Glutamatergic neuron (in vitro differentiated cells): ENCODE measurements at places on chromosomes 4 and X.

- DNase-seq: no peak
Measured at GRCh38 chrX:87805829-87806490, 288.4 kb downstream of the KLHL4 start.

GRCh38 chrX:132612821-132613564 lies 124.2 kb upstream of the MBNL3 start:
- peak; percentile 55 for DNase-seq

GRCh38 chr4:79431839-79432238 lies 23.8 kb upstream of the GK2 start:
- DNase-seq: no peak

- DNase-seq: no peak
Measured at GRCh38 chr4:92618968-92619367, 315.2 kb downstream of the GRID2 start.
